EL (cell line): ENCODE measurements at places on chromosomes 1 and 21.

DNA sequence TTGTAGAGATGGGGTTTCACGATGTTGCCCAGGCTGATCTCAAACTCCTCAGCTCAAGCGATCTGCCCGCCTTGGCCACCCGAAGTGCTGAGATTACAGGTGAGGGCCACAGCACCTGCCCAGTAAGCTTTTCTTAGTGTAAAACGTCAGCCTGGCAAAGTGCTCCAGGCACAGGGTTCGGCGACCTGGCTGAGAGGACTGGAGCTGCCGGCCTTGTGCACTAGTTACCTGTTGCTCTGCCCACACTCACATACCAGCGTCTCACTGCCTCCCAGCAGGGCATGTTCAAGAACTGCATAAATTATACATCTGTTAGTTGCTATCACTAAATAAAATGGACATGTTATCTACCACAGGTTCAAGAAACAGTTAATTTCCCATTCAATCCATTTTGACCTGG lies 55.2 kb downstream of the DEGS1 start:
- no peak for DNase-seq

DNA sequence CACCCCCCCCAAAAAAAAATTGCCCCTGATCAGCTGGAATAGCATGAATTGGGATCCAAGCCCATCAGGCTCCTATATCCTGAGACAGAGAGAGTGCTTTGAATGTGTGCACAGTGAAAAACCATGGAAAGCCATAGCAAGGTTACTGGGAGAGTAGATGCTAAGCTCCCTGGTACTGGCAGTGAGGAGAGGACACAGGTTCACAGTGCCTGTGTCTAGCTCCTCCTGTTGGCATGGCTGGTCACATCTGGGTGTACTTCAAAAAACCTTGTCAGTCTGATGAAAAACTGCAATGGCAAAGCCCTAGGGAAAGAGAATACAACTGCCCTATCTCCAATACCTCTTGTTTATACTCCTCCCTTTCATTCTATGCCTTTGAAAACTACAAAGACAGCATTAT lies 12.9 kb downstream of the COPA start:
- DNase-seq: no peak

- no peak for DNase-seq
These were observed 37.0 kb downstream of the KCNJ15 start for GRCh38 chr21:38293765-38294164.

GRCh38 chr1:8812081-8812480 lies 5.4 kb downstream of the RERE start:
- no peak for DNase-seq

- DNase-seq: no peak
These were observed 113.7 kb downstream of the ZNF281 start for GRCh38 chr1:200296091-200296661.

GRCh38 chr21:46253610-46254124 lies 25.1 kb upstream of the LSS start:
- DNase-seq: no peak

- DNase-seq: no peak
These were observed 6.8 kb downstream of the ETV3L start for GRCh38 chr1:157092831-157093230.

DNA sequence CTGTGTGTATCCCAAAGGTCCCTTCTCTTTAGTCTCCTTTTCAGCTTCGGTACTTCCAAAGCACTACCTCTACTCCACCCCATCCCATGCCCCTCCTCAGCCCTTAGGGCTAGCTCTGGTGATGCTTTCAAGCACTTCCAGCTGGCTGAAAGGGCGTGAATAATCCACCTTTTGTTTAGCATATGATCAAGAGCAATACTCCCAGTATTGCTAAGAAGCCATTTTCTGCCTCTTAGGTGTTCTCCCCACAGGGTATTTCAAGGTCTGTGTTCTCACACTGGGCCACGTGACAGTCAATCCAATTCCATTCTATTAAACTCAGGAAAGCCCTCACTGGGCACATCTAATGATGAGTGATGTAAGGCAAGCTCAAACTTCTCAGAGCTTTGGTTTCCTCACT lies 298.5 kb upstream of the PROX1 start:
- DNase-seq: no peak

GRCh38 chr1:91804546-91805023 lies 81.4 kb downstream of the TGFBR3 start:
- DNase-seq: no peak
